ENCODE measurements at places on chromosomes 12 and 14. TPM values are rescaled to one million over a fixed set of nuclear protein-coding genes. Genes with fewer than 3 reads are reported as not detected.

The SIX6 gene
- 0.39 TPM for total RNA-seq

The RNF212B gene
- 5.4 TPM for total RNA-seq

The ERBB3 gene
- total RNA-seq, result 3.3 TPM

The PELI2 gene
- total RNA-seq, result 32.5 TPM

The ZNF891 gene
- 7.2 TPM for total RNA-seq

The KLHL28 gene
- 15.4 TPM for total RNA-seq

The DEGS2 gene
- total RNA-seq, result 3.3 TPM

The OR6S1 gene
- total RNA-seq, result not detected

The CYP46A1 gene
- total RNA-seq, result 4.6 TPM

The SLC6A13 gene
- 12.5 TPM for total RNA-seq

The LALBA gene
- 5.2 TPM for total RNA-seq

The ADCY6 gene
- 24.5 TPM for total RNA-seq

The DPF3 gene
- total RNA-seq, result 41.6 TPM

The TAS2R14 gene
- 3.5 TPM for total RNA-seq

The IFNG gene
- not detected for total RNA-seq

The MDM1 gene
- total RNA-seq, result 35.3 TPM

The SOCS2 gene
- total RNA-seq, result 25.4 TPM

The TROAP gene
- 36.1 TPM for total RNA-seq

The AKAP3 gene
- 71.0 TPM for total RNA-seq

The PLA2G1B gene
- total RNA-seq, result not detected

The WNT5B gene
- total RNA-seq, result 4.6 TPM

The CARMIL3 gene
- total RNA-seq, result 7.7 TPM

The IL26 gene
- total RNA-seq, result not detected

The P2RX2 gene
- total RNA-seq, result 2.7 TPM

The C14orf132 gene
- 1.4 TPM for total RNA-seq

The GRIP1 gene
- total RNA-seq, result 12.9 TPM

The DCAF11 gene
- total RNA-seq, result 67.6 TPM

The HOTAIR gene
- 3.4 TPM for total RNA-seq

The CCDC184 gene
- 6.9 TPM for total RNA-seq

The IGF1 gene
- 50.9 TPM for total RNA-seq

The KRT79 gene
- total RNA-seq, result 0.24 TPM

The MSRB3 gene
- total RNA-seq, result 15.1 TPM

The SSTR1 gene
- 0.19 TPM for total RNA-seq

The GPR162 gene
- total RNA-seq, result 2.2 TPM

The PMCH gene
- total RNA-seq, result not detected

The SLCO1B1 gene
- 0.24 TPM for total RNA-seq

The TSPAN8 gene
- 4.7 TPM for total RNA-seq

The PZP gene
- 4.6 TPM for total RNA-seq

The ACTR6 gene
- 17.6 TPM for total RNA-seq

The GPRC5A gene
- total RNA-seq, result 1.9 TPM

The SLC25A47 gene
- 0.87 TPM for total RNA-seq

The CLEC2A gene
- total RNA-seq, result not detected

The TEX52 gene
- 0.81 TPM for total RNA-seq

The BEGAIN gene
- total RNA-seq, result 6.9 TPM

The GPD1 gene
- total RNA-seq, result 2.4 TPM

The DPPA3 gene
- total RNA-seq, result not detected

The KRT5 gene
- 1.1 TPM for total RNA-seq

The PLEKHD1 gene
- total RNA-seq, result 1.1 TPM

The DIO3 gene
- 2.4 TPM for total RNA-seq

The TCL1A gene
- 10.2 TPM for total RNA-seq

The USP44 gene
- 14.2 TPM for total RNA-seq
